ENCODE measurements at places on chromosomes 1 and 21.

- no peak for DNase-seq
Observed at GRCh38 chr1:150846473-150847146, 29.8 kb downstream of the ARNT start.

DNA sequence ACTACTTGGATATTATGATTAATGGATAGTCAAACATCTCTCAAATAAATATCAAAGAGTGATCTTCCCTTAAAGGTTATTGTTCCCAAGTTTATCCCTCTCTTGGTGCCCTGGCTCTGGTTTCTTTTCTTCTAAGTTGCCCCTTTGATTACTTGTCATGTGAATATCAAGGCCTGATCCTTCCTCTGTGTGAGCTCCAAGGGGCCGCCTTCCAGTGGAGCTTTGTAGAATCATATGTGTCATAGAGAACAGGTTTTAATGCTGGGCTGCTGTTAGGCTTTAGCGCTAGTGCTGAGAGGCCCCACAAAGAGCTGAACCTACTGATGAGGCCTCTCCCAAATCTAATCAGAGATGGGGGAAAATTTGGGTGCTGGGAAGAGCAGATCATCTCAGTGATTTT is 25.5 kb downstream of the UCK2 start:
- peak; percentile 40 for DNase-seq

DNA sequence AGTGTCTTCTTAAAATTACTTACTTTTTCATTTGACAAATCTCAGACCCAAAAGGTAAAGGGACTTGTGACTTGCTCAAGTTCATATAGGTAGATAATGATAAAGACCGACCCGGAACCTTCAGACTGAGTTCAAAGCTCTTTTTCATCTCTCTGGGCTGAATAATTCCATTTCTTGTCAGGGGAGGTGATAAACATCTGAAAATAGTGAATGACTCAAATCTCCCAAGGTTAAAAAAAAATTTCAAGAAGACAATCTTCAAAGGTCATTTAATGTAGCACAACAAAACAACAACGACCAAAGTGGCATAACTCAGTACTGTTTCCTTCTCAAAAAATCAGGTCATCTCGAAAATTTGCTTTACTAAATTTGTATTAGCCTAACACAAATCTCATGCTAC is 20.6 kb downstream of the LUZP1 start:
- DNase-seq: no peak

GRCh38 chr1:23791516-23792047 is 637 bp downstream of the LYPLA2 start:
- peak; percentile 58 for DNase-seq

GRCh38 chr1:161021165-161021969 is 415 bp upstream of the F11R start:
- peak; percentile 86 for DNase-seq

DNA sequence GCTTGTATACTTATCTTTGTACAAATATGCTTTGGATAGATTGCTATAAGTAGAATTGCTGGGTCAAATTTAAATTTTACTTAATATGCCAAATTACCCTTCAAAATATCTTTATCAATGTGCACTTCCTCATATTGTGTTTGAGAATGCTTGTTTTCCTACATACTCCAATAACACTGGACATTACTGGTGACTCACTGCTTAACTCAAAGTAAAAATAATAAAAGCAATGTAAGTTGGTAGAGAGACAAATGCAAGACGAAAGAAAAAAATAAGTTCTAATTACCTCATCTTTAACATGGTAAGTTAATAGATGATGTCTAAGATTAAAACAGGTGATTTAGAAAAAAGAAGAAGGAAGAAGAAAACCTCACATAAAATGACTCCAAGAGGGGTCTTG is 7.9 kb upstream of the SH3GLB1 start:
- DNase-seq: no peak

DNA sequence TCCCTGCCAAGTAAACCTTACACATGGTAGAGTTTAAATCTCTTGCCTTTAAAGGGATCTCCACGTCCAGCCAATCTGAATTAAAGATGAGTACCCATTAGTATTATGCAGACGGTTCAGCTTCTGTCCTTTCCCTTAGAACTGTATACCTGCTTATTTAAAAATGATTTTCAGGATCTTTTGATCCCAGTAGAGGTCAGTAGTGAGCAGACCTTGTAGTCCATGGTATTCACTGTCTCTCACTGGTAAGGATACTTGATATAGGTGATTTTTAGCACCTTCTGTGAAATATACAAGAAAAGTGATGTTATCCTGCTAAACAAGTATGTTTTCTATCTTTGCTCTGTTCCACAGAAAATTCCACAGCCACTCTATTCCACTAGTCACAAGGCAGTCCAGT is 1211.6 kb upstream of the ADGRL4 start:
- DNase-seq: peak; percentile 72

GRCh38 chr1:15210651-15211375 is 36.2 kb upstream of the FHAD1 start:
- no peak for DNase-seq

DNA sequence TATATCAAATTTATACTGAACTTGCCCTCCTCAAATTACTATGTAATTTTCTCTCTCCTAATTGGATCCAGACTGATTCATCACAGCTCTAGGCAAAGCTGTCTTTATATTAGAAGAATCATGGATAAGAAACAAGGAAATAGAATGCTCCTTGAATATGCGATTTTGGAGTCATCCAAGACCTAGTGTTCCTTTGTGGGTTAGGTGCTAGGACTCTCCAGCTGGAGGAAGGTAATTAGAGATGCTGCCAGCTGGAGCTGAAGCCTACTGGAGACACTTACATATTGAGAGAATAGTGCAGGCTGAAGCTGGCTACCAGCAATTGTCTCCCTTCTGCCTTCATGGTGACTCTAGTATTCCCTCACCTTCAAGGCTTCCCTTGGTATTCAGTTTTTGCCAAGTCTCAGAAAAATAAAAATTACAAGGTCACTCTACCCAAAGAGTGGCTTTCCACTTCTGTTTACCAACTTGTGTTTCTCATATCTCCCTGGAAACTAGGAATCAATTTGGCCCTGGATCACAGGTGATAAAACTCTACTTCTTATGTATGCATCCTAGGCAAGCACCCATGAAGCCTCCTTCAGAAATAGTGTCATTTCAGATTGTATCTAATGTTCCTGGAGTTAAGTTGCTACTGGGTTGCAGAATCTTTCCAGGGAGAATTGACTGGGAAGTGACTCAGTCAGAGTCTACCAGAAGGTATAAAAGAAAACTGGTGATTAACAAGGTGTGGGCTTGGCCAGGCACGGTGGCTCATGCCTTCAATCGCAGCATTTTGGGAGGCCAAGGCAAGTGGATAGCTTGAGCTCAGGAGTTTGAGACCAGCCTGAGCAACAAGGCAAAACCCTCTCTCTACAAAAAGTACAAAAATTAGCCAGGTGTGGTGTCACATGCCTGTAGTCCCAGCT is 24.4 kb upstream of the DOCK7 start:
- peak; percentile 33 for DNase-seq

- DNase-seq: no peak
Observed at GRCh38 chr1:170769691-170770090, 105.8 kb downstream of the PRRX1 start.

DNA sequence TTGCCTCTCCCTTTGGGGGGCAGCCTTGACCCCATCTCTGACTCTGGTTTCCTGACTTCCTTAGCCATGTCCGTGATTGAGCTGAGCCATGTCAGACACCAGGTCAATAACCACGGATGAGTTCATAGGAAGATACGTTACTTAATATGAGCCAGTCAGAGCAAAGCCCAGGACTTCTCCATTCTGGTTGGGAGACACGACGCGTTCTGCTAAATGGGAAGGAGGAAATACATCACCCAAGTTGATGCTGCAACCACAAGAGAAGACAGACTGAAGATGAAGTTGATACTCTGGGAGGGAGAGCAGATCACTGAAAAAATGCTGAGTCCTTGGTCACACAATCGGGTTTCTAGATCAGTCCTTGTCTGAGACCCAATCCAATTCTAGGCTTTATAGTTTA is 90.9 kb downstream of the MATN1 start:
- DNase-seq: no peak

- no peak for DNase-seq
Observed at GRCh38 chr1:85387781-85388180, 77.2 kb downstream of the DDAH1 start.

DNA sequence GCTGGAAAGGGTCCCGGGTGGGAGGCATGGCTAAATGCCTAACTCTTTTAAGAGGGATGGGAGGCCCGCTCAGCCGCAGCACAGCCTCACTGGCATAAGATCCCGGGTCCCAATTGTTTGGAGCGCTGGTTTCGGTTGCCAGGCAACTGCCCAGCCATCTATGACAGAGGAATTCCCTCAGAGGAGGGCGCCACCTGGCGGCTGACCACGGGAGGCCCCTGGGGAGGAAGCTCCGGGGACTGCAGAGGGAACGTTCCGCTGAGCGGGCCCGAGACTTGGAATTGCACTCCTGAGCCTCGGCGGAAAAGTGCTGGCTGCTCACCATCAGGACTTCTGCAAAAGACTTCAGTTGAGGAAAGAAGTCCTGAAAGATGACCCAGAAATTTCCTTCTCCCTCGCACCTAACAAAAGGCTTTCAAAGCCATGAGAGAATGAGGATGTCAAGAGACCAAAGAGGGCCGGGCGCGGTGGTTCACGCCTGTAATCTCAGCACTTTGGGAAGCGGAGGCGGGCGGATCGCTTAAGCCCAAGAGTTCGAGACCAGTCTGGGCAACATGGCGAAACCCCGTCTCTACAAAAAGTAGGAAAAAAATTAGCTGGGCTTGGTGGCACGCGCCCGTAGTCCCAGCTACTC is 1.1 kb upstream of the ELAPOR1 start:
- DNase-seq: peak; percentile 99

GRCh38 chr1:58783090-58783992 is 506 bp downstream of the JUN start:
- peak; percentile 70 for DNase-seq

- DNase-seq: no peak
Observed at GRCh38 chr21:43347461-43348169, 79.3 kb downstream of the SIK1 start.

DNA sequence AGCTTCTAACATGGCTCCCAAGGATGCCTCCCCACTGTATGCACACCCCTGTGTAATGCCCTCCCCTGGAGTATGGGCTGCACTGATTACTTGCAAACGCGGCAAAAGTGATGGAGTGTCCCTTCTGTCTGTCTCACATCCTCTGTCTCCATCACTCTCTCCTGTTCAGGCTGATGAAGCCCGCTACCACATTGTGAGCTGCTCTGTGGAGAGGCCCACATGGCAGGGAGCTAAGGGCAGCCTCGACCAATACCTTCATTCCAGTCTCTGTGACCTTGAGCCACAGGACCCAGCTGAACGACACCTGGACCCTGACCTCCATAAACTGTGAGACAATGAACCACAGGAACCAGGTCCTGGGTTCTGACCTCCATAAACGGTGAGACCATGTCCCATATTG is 154.1 kb upstream of the ETV3 start:
- DNase-seq: no peak

- DNase-seq: no peak
Observed at GRCh38 chr1:59769736-59770095, 45.0 kb upstream of the HOOK1 start.
